NCI-H524 (cell line): ENCODE measurements at places on chromosomes 2 and 18.
A peak's percentile ranks its signal among the peaks of the same experiment; 100 is the strongest.

- DNase-seq = peak; percentile 57
Observed at GRCh38 chr2:99729104-99730025, 239.5 kb upstream of the REV1 start.

- no peak for DNase-seq
Observed at GRCh38 chr2:64615192-64615763, 38.4 kb downstream of the SERTAD2 start.

DNA sequence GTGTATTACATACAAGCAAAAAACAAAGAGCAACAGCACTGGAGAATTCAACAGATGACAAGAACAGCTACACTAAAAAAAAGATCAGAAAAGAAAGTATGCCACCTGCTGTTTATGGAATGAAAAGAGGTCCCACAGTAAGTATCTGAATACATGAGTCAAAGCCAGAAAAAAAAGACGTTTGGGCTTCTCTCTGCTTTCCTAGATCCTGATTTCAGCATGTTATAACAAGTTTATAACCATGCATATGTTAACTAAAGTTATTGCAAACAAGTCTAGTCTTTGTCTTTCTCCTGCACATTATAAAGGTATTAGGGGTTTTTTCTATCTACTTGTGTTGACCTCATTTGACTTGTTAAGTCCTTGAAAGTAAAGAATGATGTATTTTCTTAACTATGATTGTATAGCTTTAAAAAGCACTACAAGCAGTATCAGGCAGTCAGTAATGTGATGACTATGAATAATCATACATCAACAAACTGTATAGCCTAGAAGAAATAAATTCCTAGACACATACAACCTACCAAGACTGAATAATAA, 108.5 kb upstream of the COL5A2 start:
- DNase-seq = no peak

DNA sequence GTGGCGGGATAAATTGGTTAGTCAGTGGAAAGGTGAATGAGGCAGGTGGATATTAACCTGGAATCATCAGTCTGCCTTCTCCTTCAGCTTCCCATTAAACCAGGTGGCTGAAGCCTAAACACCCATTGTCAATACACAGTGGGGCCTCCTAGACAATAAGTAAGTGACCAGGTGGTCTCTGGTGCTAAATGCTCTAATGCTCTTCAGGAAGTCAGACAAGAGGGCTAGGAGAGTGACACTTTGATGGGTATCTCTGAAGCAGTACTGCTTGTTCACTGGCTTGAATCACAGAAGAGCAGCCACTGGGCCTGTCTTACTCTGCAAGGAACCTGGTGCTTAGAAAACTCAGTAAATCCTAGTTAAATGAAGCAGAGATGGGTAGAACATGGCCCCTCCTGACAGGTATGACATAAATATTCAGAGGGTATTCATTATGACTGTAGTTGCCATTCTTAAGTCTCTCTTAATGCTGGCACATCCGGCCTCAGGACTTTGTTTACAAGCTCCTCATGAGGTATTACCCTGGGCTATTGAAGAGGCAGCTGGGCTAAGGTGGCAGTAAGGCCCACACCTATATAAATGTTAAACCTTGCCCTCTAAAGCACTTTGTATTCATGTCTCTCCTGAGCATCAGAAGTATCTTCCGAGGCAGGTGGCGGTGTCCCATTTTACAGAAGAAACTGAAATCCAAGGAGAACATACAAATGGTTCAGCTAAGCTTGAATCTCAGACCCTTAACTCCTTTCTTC, 104.9 kb downstream of the NCK2 start:
- DNase-seq = peak; percentile 19

GRCh38 chr2:8279506-8279905, 402.4 kb upstream of the ID2 start:
- DNase-seq = no peak

DNA sequence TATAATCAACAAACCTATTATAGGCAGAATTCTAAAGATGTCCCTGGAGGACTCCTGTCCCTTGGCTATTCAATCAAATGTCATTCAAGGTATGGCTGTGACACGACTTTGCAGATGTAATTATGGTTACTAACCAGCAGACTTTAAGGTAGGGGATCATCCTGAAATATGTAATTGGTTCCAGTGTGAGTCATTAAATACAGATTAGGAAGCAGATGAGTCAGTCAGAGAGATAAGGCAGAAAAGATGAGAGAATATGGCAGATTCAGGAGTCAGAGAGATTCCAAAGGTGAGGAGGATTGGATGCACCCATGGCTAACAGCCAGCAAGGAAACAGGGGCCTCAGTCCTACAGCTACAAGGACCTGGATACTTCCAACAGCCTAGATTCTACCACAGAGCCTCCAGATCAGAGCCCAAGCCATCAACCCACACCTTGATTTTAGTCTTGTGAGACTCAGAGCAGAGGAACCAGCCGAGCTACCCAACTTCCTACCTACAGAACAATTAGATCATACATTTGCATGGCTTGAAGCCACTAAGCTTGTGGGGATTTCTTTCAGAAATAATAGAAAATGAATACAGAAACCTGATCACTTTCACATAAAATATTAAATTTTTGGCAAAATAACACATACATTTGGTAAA, 11.2 kb upstream of the PROM2 start:
- DNase-seq = no peak

DNA sequence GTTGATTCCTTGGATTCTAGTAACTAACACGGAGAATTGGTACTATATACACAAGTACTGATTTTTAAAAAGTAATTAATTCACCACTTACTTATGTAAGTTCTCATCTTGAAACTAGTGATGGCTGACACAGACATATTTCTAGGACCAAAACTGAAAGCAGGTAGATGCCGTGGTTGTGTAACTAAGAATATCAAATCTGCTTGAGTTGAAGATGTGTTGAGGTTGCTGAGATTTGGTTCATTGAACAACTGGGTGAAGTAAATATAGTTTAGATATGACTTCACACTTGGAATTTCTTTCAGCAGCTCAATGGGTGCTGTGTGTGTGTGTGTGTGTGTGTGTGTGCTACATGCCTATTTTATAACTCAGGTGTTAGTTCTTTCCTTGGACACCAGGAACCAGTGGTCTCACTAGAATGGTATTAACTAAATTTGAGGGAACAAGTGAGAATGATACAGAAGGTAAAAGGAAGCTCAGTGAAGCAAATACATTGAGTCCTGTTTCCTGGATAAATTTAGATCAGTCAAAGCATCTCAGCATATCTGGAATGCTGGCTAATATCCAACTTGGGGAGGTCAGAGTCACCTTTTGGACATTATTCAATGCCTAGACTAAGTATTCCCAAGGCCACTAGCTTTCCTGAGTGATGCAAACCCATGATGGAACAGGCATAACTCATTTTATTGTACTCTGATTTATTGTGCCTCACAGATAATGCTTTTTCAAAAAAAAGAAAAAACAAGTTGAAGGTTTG, 110.7 kb upstream of the ZEB2 start:
- no peak for DNase-seq

GRCh38 chr2:178280244-178280852, 86.0 kb downstream of the OSBPL6 start:
- peak; percentile 5 for DNase-seq

- no peak for DNase-seq
Observed at GRCh38 chr2:111127351-111127750, 6.6 kb downstream of the BCL2L11 start.

GRCh38 chr2:26561376-26561775, 79.8 kb downstream of the CIB4 start:
- no peak for DNase-seq
